ENCODE measurements at places on chromosomes 5 and 9. TPM values are rescaled to one million over a fixed set of nuclear protein-coding genes. Genes with fewer than 3 reads are reported as not detected.

The NMUR2 gene
- not detected for total RNA-seq

The ANKRD18B gene
- not detected for total RNA-seq

The SPAAR gene
- total RNA-seq: 1.0 TPM

The NEUROG1 gene
- total RNA-seq: not detected

The F12 gene
- total RNA-seq: not detected

The KCNT1 gene
- 1.6 TPM for total RNA-seq
